Neural crest cell (in vitro differentiated cells): ENCODE measurements at places on chromosomes 3 and 15.

- no peak for DNase-seq
Measured at GRCh38 chr3:48278884-48279559, 38.1 kb downstream of the ZNF589 start.

- no peak for DNase-seq
Measured at GRCh38 chr3:63847718-63848450, 15.7 kb downstream of the THOC7 start.

GRCh38 chr3:166706094-166706493, 674.0 kb downstream of the ZBBX start:
- DNase-seq: no peak

DNA sequence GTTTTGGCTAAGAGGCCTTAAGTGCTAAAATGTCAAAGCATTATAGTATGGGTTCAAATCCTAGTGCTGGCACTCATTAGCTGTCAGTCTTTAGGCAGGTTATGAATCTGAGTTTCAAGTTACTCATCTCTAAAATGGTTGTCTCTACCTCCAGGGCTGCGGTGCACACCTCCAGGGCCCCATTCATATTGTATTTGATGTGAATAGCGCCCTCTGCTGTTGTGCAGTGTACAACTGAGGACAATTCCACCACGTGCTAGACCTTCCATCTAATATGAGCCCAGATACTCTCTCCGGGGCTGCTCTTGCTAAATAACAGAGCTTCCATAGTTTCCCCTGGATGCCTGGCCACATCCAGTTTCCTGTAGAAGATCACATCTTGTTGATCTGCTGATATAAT, 54.3 kb downstream of the OXNAD1 start:
- no peak for DNase-seq

- DNase-seq: no peak
Measured at GRCh38 chr15:31020542-31020941, 29.1 kb upstream of the MTMR10 start.

DNA sequence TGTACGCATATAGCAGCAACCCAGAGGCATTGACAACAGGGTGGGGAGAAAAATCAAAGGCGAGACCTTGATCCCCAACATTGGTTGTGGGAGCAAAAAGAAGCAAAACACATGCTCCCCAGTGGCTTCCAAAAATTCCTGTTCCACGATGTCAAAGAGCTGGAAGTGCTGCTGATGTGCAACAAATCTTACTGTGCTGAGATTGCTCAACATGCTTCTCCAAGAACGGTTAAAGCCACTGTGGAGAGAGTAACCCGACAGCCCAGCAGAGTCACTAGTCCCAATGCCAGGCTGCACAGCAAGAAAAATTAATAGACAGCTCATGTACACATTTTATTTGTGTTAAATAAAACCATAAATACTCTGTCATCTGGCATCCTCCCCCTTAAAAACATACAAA, 179.9 kb upstream of the PFN2 start:
- no peak for DNase-seq

DNA sequence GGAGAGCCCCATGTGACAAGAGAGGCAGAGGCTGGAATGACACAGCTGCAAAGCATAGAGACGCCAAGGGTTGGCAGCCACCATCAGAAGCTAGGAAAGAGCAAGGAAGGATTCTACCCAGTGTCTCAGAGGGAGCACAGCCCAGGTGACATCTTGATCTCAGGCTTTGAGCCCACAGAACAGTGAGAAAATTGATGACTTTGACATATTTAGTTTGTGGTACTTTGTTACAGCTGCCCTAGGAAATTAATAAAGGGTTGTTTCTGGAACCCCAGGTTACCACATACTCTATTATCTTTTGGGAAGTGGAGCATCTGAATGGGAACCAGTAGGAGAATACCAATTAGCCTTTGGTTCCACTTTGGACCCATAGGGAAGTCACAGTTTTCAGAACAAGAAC, 231.7 kb downstream of the ZNF621 start:
- DNase-seq: no peak

DNA sequence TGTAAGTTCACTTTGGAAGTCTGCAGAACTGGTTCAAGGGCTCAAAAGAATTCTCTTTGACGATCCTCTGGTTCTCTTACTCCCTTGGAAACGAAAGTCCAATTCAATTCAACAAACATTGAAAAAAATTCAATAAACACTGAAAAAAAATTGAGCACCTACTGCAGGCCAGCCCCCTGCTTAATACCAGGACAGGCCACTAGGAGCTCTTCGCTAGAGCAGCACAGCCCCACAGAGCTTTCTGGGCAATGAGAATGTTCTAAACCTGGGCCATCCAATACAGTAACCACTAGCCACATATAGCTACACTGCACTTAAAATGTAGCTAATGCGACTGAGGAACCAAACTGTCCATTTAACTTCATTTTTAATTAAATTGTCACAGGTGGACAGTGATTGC, 50.4 kb upstream of the DCLK3 start:
- no peak for DNase-seq

GRCh38 chr3:43287500-43287873, 1.1 kb downstream of the SNRK start:
- DNase-seq: no peak

DNA sequence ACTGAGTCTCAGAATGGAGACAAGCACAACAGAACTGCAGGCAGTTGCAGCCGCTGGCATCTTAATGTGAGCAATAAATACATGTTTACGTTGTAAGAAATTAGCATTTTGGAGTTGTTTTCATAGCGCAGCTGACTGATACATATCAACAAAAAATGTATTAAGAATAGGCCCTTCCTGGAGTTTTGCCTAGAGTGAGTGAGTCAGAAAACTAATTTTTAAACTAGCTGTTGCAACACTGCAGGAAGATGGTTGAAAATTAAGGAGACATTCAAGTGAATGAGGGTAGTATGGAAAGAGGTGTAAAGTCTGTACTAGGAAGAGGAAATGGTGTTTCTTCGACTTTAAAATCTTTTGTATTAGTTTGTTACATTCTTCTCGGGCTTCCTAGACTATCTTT, 39.6 kb upstream of the TIMP4 start:
- no peak for DNase-seq

DNA sequence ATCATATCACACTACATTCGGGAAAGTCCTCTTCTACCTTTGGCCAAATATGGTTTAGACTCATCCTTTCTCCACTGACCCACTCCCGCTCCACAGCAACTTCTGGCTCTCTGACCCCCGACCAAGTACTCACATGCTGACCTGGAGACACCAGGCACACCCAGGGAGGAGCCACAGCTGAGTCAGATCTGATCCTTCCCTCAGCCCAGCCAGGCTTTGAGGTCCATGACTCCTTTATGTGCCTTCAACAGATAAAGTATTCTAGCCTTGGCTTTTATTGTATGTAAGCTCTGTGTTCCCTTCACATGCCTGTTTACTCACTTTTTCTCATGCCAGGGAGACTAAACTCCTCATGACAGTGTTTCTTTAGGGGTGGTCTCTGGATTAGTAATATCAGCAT, 166.9 kb upstream of the UMPS start:
- no peak for DNase-seq

DNA sequence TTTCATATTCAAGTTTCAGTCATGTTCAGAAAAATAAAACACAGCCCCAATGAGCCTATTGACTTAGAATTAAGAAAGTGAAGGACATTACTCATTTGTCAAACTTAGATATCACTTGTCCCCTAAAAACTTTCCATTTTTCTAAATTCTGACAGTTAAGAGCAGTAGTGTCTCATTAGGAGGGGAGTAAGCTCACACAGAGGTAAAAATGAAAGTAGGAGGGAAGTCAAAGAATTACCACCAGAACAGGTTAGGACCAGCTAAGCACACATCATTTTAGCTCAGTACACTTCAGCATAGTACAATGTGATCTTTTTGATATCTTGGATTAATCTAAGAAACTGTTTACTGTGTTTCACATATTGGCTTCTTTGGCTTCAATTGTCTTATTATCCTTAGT, 64.3 kb downstream of the OSTN start:
- no peak for DNase-seq

GRCh38 chr3:87901141-87901540, 157.7 kb downstream of the CGGBP1 start:
- DNase-seq: no peak

GRCh38 chr3:156763931-156764720, 62.0 kb upstream of the LEKR1 start:
- DNase-seq: no peak

GRCh38 chr3:118544458-118544857, 490.2 kb downstream of the IGSF11 start:
- no peak for DNase-seq

DNA sequence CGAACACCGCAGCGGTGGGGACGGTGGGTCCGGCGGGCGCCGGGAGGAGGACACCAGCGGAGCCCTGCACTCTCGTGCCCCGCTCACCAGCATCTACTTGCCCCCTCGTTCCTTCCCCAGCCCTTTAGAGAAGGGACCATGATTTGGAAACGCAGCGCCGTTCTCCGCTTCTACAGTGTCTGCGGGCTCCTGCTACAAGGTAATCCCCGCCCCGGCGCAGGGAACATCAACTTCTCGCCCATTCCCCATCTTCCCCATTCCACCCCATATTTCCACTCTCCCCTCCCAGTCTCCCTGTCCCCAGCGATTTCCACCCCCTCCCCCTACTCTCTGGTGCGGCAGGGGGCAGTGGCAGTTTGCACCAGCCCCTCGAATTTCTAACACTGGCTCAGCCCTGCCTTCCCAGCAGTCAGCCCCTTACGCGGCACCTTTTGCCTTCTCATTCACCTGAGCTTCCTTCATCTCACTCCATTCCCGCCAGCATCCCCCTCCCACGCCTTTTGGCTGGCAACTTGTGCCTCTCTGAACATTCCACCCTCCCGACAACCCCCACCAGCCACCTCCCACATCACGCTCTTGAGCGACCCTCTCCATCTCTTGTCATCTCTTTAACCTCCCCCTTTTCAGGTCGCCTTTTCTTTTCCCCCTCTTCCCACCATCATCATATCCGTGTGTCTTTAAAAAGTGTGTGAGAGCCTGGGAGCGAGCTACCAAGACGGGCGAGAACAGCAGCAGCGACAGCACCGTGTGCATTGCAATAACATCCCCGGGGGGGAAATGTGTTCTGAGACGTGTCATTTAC, 882 bp downstream of the CADM2 start:
- no peak for DNase-seq

GRCh38 chr15:88032787-88033186, 223.8 kb downstream of the NTRK3 start:
- DNase-seq: no peak

GRCh38 chr15:40038275-40038637, 725 bp downstream of the SRP14 start:
- no peak for DNase-seq

- no peak for DNase-seq
Measured at GRCh38 chr3:189981668-189982067, 139.0 kb downstream of the P3H2 start.
